Muscle of arm (tissue), 14 donors: ENCODE measurements at places on chromosomes 7 and 10. TPM values are rescaled to one million over a fixed set of nuclear protein-coding genes. Genes with fewer than 3 reads are reported as not detected.

- DNase-seq: no peak
These were observed 431.2 kb upstream of the AUTS2 start for GRCh38 chr7:69166979-69167516.

DNA sequence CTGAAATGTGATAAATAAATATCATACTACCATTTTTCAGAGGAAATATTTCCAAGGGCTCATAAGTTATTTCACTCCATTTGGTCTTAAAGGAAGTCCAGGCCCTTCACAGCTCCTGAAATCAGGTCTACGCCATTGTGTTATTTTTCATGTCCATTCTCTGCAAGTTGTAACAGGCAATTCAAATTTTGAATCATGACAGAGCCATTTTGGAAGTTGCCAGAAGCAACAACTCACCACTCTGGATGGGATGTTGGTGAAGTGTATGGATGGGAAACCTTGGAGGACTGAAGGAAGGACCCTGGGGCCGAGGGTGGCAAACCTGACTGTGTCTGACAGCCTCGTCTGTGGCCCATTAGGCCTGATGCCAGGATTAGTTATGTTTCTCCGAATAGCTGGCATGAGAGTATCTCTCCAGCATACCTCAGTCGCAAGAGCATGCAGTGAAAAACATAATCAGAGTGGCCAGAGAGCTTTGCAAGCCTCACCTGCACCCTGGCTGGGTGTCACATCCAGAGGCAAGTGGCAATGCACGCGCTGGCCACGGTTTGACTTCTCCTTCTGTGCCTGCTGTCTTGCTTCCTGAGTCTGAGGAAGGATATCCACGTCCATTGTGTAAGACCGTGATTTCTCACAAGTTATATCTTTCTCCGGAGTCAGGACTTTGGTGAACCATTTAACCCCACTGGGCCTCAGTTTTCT lies 87.1 kb downstream of the NRP1 start:
- DNase-seq: no peak

The TECTB gene
- polyA plus RNA-seq: not detected

DNA sequence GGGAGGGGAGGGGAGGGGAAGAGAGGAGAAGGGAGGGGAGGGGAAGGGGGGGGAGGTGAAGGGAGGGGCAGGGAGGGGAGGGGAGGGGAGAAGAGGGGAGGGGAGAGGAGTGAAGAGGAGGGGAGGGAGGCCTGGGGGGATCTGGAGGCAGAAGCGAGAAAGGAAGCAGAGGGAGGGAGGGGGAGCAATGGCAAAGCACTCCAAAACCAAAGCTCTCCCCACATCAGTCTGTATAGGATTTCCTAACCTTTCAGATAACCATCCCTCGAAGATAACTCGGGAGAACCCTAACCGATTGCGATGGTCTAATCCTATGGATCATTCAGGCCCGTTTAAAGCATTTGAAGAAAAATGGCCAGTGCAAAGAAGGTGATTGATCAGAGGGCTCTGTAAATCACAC lies 19.0 kb downstream of the EBF3 start:
- DNase-seq: no peak

DNA sequence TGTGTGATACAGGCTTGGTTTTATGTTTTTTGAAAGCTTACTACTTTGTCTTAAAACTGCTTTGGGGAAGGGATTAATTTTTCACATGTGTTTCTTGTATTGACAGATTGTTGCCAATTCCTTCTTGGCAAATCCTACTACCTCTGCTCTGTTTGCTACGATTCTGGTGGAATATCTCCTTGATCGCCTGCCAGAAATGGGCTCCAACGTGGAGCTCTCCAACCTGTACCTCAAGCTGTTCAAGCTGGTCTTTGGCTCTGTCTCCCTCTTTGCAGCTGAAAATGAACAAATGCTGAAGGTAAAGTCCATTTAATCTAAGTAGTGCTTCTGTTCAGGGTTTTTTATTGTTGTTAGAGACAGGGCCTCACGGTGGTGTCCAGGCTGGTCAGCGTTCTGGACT lies 33.6 kb downstream of the TRRAP start:
- peak; percentile 43 for DNase-seq

The HOXA4 gene
- 27.6 TPM for polyA plus RNA-seq

GRCh38 chr7:93715234-93715633 lies 140.7 kb upstream of the CALCR start:
- DNase-seq: peak; percentile 14

DNA sequence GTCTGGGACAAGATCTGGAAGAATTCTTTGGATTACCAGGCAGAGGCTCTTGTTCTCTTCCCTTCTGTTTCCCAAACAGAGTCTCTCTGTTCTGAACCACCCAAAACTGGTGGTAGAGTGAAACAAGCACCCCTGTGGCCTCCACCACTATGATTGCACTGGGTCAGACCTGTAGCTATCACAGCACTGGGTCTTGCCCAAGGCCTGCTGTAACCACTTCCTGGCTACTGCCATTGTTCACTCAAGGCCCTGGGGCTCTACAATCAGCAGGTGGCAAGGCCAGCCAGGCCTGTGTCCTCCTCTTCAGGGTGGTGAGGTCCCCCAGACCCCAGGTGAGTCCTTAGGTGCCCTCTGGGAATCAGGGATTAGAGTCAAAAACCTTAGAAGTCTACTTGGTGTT lies 4.1 kb upstream of the LRRC17 start:
- DNase-seq: no peak
